A549 treated with AZD2906 at 1 μM for 4 hours (cell line): ENCODE measurements at places on chromosomes 6 and 20. TPM values are rescaled to one million over a fixed set of nuclear protein-coding genes. Genes with fewer than 3 reads are reported as not detected.

The PCMTD2 gene
- total RNA-seq, result 8.6 to 13.0 TPM (median 11.1 TPM) in 5 replicates

The PPIL6 gene
- 3.1 to 3.7 TPM (median 3.5 TPM) in 5 replicates for total RNA-seq

The TAAR1 gene
- total RNA-seq, result not detected in 5 replicates

The HLA-DQA2 gene
- not detected in 5 replicates for total RNA-seq

The BCAS4 gene
- 29.3 to 33.4 TPM (median 31.0 TPM) in 5 replicates for total RNA-seq

The RFX6 gene
- not detected in 5 replicates for total RNA-seq
